ENCODE measurements at places on chromosomes 11 and 22. TPM values are rescaled to one million over a fixed set of nuclear protein-coding genes. Genes with fewer than 3 reads are reported as not detected.

Gene LRRC56
- 0.54 TPM for total RNA-seq

Gene HMBS
- 45.6 TPM for total RNA-seq

Gene OR6T1
- total RNA-seq = not detected

Gene DDX25
- total RNA-seq = not detected

Gene APOA4
- not detected for total RNA-seq

Gene CCDC81
- 0.20 TPM for total RNA-seq

Gene ARFGAP2
- 26.8 TPM for total RNA-seq

Gene PNPLA3
- 1.5 TPM for total RNA-seq

Measured in A549 treated with Mapracorat at 1 μM for 4 hours (cell line).